ENCODE measurements at places on chromosomes 3 and 15. TPM values are rescaled to one million over a fixed set of nuclear protein-coding genes. Genes with fewer than 3 reads are reported as not detected.
A peak's percentile ranks its signal among the peaks of the same experiment; 100 is the strongest.

- DNase-seq: no peak
Measured at GRCh38 chr3:196215493-196216020, 777 bp upstream of the SLC51A start.

DNA sequence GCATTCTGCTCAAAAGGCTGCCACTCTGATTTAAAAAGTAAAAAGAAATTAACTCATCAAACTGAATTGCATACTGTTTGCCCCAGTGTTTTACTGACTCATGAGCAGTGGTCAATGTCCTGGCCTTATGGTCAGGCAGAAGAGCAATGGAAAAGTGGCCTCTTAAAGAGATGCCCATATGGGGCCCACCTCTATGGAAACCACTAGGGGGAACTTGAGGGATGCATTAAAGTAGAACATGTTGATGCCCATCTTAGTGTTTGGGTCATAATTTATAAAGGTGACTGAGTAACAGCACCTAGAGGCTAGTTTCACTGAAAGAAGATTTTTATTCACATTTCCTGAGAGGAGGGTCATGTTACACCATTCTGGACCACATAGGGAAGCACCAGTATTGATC, 66.5 kb upstream of the RNU6-1 start:
- no peak for DNase-seq

The PODXL2 gene
- 1.4 TPM for total RNA-seq

DNA sequence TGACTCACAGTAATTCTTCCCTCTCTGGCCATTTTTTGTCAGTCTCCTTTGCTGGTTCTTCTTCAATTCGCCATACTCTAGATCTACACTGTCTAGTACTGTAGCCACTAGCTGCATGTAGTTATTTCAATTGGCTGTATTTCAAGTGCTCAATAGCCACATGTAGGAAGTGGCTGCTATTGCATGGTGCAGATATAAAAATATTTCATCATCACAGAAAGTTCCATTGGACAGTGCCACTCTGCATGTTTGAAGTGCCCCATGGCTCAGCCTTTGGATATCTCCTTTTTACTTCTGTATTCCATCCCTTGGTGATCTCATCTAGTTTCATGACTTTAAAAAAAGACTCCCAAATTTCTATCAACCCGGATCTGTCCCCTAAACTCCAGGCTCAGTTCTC, 22.1 kb downstream of the PPP2R3A start:
- no peak for DNase-seq

DNA sequence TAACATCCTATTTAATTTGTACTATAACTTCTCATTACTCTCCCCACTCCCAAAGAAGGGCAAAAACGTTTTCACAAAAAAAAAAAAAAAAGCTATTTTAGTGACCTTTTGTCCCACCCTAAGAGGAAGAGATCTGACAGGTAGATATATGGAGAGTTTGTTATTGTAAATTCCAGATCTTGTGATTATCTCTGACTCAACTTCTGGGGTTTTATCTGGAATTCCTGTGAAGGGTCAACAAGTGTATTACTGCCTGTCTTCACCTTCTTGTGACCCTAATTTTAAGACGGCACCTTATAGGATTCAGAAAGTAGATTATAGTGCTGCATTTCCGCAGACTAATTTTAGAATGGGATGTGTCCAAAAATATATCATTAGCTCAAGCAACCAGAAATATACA, 205.9 kb upstream of the CDIN1 start:
- no peak for DNase-seq

- no peak for DNase-seq
Measured at GRCh38 chr15:41914411-41914810, 20.6 kb upstream of the SPTBN5 start.

DNA sequence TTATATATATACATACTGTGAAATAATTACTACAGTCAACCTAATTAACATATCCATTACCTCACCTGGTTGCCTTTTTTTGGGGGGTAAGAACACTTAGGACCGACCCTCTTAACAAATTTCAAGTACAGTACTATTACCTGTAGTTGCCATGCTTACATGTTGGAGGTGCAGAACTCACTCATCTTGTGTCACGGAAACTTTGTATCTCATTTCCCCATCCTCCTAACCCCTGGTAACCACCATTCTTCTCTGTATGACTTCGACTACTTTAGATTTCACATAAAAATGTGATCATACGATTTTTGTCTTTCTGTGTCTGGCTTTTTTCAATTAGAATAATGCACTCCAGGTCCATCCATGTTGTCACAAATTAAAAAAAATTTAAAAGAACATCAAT, 55.5 kb upstream of the MELTF start:
- DNase-seq: no peak

GRCh38 chr3:47008851-47009224, 29.4 kb downstream of the NBEAL2 start:
- no peak for DNase-seq

GRCh38 chr15:51083641-51084166, 11.0 kb downstream of the TNFAIP8L3 start:
- DNase-seq: no peak

The DUOXA2 gene
- not detected for total RNA-seq

The CPB1 gene
- total RNA-seq: not detected

- DNase-seq: no peak
Measured at GRCh38 chr15:57281321-57281720, 95.0 kb upstream of the CGNL1 start.

The WDR72 gene
- not detected for total RNA-seq

DNA sequence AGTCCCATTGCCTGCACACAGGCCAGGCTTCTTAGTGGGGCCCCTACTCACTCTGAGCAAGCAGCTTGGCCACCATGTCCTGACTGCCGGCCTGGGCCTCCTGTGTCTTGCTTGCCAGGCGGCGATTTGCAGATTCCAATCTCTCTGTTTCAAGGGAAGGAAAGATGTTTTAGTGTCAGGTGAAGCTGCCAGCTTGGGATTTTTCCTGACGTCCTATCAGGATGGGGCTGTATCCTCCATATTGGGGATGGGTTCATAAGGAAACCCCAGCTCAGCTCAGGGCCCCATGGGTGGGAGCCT, 8.5 kb downstream of the AMOTL2 start:
- no peak for DNase-seq

- no peak for DNase-seq
Measured at GRCh38 chr3:111850537-111850936, 8.5 kb upstream of the PHLDB2 start.

The LACTB gene
- 30.0 TPM for total RNA-seq

DNA sequence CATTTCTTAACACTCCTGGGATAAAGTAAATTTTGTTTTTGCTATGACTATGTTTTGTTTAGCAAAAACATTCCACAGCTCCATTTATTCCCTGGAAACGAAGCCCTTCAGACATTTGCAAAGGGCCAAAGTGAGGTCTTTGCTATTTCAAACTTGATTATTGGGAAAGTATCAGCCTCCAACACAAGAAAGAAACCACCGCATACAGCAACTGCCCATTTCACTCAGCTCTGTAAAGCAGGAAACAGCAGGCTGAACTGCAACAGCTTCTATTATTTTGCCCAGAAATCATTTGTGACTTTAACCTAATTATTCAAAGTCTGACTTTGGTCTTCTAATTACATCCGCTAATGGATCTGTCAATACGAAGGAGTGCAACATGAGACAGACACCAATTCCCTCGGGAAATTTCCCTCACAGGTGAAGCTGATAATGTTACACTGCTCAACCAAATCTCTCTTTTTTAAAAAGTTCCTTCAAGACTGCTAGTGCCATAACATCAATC, 72.1 kb downstream of the RFTN1 start:
- no peak for DNase-seq

The PLSCR2 gene
- total RNA-seq: not detected

DNA sequence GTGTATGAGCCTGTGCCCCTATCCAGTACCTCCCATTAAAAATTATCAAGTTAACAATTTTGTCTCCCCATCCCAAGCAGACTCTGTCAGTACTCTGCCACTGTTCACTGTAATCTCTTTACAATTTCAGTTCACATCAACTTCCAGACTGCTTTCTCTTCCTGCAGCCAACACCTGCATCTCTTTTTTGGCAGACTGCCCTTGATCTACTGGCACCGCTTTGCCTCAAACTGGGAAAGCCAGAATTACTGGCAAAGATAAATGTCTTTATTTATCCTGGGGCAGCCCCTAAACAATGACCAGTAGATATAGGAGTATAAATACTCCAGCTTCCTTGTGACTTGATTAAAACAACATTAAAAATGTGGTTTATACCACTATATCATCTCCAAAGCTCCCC, 494.1 kb downstream of the ZNF385D start:
- DNase-seq: no peak

DNA sequence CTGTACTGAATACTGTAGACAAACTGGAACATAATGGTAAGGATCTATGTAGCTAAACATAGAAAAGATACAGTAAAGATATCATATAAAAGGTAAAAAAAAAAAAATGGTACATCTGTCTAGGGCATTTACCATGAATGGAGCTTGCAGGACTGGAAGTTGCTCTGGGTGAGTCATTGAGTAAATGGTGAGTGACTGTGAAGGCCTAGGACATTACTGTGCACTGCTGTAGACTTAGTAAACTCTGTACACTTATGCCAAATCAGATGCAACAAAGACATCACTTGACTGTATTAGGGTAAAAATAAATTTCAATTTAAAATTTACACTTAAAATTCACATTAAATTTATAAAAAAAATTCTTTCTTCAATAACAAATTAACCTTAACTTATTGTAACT, 281.3 kb upstream of the LMCD1 start:
- no peak for DNase-seq

GRCh38 chr15:34768530-34768929, 13.7 kb upstream of the GJD2 start:
- no peak for DNase-seq

GRCh38 chr15:39976291-39977274, 42.7 kb downstream of the EIF2AK4 start:
- DNase-seq: peak; percentile 13

DNA sequence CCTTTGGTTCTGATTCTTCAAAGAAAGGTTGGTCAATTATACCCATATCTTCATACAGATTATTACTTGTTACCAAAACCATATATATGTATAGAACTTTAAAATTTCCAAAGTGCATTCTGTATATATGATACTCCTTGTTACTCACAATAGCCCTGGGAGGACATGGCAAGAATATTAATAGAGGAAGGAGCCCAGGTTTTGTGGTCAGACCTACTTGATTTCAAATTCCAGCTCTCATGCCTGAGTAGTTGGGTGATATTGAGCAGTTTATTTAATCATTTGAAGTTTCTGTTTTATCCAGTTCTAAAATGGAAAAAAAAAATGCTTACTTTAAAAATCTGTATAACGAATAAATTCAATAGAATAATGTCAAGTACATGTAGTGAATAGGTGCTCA, 2.5 kb downstream of the IL1RAP start:
- DNase-seq: no peak

DNA sequence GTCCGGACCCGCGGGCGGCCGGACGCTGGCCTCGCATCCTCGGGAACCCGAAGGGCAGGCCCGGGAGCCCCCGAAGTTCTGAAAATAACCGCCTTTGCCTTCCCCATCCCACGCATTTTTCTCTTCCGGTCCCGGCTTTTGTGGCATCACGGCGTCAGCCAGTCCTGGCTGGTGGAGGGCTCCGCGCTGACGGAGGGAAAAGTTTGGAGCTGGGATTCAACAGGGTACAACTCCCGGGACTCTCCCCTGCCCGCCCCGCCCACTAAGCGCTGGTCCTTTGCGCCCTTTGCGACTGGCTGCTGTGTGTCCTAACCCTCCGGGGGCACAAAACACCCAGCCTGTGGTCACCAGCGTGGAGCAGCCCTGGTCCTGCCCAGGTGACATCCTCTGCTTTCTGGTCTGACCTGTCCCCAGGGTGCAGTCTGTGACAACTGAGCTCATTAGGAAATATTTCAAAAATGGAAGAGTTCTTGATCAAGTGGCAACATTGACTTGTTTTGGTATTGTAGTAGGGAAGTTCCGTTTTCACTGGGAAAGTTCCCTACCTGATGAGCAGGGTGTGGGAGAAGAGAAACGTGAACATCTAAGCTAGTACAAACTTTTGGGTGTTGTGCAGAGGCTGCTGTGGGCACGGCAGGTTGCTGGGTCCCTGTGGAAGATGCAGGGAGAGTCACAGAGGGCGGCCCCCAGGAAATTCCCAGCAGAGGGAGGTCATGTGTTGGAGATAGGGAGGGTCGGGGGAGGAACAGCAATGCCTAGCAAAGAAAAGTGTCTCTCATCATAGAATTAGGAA, 775 bp downstream of the ARNT2 start:
- no peak for DNase-seq

DNA sequence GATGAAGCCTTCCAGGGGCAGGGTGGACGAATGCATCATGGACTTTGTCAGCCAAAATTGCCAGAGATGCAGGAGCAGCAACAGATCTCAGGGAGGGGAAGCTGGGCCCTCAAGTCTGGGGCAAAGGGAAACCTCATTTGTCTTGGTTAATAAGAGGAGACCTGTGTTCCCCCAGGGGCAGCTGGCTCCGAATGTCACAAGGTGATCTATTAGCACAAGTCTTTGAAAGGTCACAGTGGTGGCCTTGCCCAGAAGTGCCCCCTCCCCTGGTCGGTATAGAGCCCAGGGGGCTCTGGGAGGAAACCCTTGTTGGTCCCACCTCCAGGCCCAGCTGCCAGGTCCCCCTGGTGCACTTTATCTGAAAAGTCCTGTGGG, 46.2 kb downstream of the ABTB1 start:
- DNase-seq: no peak

The OSBPL10 gene
- total RNA-seq: 3.0 TPM

- no peak for DNase-seq
Measured at GRCh38 chr3:58737644-58738043, 71.1 kb upstream of the FAM3D start.

DNA sequence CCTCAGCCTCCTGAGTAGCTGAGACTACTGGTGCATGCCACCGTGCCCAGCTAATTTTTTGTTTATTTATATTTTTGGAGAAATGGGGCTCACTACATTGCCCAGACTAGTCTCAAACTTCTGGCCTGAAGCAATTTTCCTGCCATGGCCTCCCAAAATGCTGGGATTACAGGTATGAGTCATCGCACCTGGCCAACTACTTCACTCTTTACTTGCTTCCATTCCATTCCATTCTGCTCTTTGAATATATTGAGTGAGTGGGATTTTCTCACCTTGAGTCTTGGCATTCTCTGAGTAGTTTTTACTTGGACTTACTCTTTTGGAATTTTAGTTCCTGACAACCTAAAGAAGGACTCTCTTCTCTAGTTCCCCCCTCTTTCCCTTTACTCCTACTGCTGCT, 93.8 kb upstream of the UNC13C start:
- DNase-seq: no peak

The PLA2G4B gene
- 6.8 TPM for total RNA-seq

GRCh38 chr3:190733591-190734146, 128.8 kb downstream of the GMNC start:
- no peak for DNase-seq

The RYR3 gene
- not detected for total RNA-seq

DNA sequence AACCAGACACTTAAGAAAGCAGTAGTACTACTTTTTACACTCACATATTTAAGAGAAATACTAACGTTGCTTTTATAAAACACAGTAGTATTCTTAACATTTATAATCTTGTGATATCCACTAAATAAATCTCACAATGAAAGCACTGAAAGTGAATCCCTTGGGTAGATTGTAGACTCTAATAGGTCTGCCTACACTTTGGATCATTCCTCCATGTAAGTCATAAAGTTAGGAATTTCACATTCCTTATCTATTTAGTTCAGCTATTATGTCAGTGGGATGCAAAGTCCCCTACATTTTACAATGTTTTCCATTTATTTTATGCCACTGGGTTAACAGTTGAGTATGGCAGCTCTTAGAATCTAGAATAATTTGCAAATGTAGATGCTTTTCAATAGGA, 330.7 kb downstream of the LSAMP start:
- no peak for DNase-seq

Data from CD8-positive, alpha-beta memory T cell (primary cell).